ENCODE measurements at places on chromosomes 1 and 21.

DNA sequence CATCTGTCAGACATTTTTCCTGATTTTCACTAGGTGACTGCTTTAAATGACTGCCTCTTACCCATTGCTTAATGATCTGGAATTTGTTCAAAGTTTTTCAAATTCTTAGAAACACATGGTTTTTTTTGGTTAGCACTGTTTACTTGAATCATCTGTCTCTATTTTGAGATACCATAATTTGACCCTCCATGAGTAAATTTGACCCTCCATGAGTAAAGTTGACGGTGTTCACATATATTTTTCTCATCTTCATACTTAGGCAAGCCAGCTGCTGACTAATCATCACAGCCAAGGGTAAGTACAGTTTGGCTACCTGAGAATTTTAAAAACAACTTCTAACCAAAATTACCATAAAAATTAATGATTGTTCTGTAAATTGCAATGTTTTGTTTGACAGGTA, 586.5 kb downstream of the PTBP2 start:
- no peak for DNase-seq

DNA sequence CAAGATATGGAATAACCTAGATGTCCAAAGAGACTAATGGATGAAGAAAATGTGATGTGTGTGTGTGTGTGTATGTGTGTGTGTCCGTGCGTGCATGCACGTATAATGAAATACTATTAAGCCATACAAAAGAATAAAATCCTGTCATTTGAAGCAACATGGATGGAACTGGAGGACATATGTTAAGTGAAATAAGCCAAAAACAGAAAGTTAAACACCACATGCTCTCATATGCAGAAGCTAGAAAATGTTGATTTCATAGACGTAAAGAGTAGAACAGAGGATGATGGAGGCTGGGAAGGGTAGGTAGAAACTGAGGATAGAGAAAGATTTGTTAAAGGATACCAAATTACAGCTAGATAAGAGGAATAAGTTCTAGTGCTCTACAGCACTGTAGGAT, 133.7 kb downstream of the APP start:
- no peak for DNase-seq

- DNase-seq: no peak
Measured at GRCh38 chr1:69733061-69733460, 165.3 kb downstream of the LRRC7 start.

GRCh38 chr1:32897082-32898049, 3.8 kb downstream of the TMEM54 start:
- no peak for DNase-seq

- no peak for DNase-seq
Measured at GRCh38 chr1:223486366-223486765, 93.2 kb downstream of the CCDC185 start.

- no peak for DNase-seq
Measured at GRCh38 chr1:20983297-20983889, 193.3 kb downstream of the EIF4G3 start.

DNA sequence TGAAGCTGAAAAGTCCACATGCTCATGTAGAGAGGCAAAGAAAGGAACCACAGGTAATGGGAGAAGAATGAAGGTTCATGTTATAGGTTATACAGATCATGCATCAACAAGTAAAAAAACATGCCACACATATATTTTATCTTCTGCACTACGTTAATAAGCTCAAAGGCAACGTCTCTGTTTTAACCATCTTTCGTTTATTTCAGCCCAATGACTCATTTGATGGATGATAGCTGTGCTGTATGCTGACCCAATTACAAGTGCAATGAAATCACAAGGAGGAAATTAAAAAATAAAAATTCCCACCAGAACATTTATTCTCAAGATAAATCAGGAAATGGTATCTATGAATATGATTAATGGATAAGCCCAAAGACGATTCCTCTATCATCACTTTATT, 24.6 kb downstream of the XCL1 start:
- no peak for DNase-seq

- no peak for DNase-seq
Measured at GRCh38 chr1:29538586-29538985, 302.3 kb downstream of the PTPRU start.

DNA sequence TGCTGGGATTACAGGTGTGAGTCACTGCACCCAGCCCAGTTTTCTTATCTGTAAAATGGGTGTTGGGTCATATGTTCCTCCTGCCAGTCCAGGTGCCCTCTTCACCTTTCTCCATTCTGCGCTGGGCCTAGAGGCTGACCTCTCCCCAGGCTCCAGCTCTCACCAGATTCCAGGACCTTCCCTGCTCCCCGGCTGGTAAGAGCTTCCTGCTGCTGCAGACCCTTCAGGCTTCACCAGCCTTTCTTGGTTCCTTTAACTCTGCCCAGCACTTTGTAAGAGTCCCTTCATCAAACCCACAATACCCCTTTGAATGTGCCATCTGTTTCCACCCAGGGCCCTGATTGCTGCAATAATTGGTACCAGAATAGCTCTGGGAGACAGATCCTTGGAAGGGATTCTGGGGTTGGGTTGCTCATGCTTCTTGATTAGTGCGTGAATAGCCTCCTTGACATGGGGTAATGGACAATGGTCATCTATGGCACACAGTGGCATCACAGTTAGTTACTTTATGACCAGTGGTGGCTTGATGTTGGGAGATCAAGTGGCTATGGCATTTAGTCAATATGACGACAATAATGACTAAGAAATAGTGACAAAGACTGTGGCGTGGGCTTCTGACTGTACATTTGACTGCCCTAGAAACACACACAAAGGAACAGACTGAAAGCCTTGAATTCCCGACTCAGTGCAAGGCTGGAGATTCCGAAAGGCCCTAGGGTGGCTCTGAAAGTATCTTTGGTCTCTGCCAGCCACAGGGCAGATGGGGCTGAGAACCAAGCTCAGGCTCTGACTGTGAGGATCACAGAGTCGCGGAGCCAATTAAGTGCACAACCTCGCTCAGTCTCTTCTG, 67.3 kb downstream of the SLC9A1 start:
- DNase-seq: no peak

GRCh38 chr1:246008363-246008831, 498.7 kb downstream of the SMYD3 start:
- DNase-seq: no peak

DNA sequence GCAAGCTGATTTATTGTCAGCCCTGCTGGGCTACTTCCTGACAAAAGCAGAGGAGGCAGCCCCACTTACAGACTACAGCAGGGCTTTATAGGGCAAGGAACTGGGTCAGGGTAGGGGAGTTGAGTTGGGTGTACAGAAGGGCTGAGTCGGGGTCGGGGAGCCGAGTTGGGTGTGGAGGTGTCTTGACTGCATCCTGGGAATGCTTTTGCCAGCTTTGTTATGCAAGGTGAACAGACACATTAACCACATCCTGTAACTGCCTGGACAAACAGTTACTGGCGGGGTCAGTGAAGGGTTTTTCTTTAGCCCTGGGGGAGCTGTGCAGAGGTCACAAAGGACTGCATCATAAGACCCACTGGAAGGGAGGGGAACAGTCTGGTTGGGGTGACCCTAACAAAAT, 39.1 kb upstream of the GBP5 start:
- DNase-seq: no peak

GRCh38 chr1:172351346-172351745, 69.1 kb upstream of the C1orf105 start:
- no peak for DNase-seq

GRCh38 chr1:24301785-24302175, 17.4 kb upstream of the GRHL3 start:
- no peak for DNase-seq

DNA sequence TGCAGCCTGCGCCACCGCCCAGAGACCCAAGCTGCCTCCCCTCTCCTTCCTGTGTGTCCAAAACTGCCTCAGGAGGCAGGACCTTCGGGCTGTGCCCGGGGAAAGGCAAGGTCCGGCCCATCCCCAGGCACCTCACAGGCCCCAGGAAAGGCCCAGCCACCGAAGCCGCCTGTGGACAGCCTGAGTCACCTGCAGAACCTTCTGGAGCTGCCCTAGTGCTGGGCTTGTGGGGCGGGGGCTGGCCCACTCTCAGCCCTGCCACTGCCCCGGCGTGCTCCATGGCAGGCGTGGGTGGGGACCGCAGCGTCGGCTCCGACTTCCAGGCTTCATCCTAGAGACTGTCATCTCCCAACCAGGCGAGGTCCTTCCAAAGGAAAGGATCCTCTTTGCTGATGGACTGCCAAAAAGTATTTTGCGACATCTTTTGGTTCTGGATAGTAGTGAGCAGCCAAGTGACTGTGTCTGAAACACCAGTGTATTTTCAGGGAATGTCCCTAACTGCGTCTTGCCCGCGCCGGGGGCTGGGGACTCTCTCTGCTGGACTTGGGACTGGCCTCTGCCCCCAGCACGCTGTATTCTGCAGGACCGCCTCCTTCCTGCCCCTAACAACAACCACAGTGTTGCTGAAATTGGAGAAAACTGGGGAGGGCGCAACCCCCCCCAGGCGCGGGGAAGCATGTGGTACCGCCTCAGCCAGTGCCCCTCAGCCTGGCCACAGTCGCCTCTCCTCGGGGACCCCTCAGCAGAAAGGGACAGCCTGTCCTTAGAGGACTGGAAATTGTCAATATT, 19.0 kb upstream of the CCDC27 start:
- no peak for DNase-seq

DNA sequence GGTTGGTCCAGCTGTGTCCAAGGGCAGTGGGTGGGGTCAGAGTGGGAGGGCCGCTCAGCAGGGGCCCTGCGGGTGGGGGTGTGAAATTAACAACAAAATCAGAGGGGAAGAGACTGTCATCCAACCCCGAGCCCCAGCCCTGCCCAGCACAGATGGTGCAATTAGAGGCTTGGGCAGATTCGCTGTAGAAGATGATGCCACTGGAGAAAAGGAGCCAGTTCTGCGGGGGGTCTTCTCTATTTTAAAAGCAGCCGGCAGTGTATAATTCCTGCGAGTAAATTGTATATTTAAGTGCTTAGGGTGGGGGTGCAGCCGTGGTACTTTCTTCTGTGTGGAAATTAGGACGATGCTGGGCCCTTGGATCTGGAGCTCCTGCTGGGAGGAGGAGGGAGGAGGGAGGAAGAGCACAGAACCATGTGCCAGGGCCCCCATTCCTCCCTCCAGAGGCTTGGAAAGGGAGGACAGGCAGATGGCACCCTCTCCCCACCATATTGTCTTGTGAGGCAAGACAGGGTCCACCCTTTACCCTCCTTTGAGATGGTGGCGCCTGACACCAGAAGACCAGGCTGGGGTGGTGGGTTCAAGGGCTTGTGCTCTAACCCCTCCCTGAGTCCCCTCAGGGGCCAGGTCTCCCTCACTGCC, 89.2 kb downstream of the ACTL8 start:
- peak; percentile 94 for DNase-seq
